ENCODE measurements at places on chromosomes 1 and 21.
A peak's percentile ranks its signal among the peaks of the same experiment; 100 is the strongest.

- no peak for DNase-seq
Measured at GRCh38 chr1:37850352-37850955, 8.9 kb downstream of the MTF1 start.

DNA sequence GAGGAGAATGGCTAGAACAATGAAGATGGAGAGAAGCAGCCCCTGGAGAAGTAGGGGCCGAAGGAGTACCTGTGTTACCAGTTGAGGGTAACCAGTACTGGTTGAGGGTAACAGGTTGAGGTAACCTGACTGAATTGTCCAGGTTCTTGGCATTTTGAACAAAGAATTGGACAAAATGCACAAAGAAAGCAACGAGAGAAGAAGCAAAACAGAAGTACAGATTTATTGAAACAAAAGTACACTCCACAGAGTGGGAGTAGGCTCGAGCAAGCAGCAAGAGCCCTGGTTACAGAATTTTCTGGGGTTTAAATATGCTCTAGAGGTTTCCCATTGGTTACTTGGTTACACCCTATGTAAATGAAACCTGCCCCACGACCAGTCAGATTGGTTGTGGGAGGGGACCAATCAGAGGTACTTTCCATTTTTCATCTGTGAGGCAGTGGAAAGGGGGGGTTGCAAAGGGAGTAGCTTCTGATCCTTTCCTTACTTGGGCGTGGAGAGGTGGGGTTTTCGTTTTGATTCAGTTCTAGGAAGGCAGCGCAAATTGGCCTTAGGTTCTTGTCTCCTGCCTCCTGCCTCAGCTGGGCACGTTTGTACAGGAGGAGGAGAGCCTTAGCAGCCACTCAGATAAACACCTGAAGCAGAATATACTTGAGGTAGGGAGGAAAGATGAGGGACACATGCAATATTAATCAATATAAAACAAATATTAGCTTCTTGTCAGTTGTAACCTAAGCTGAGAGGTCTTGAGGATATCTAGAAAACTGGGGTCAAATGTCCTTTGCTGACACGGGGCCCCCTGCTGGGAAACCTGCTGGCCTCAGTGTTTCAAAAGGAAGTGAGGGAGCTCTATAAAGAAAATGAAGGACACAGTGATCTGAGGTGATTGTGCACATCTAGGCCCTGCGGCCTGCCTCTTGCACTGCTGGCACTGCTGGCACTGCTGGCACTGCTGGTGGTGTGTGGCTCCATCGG lies 14.3 kb upstream of the LSM10 start:
- DNase-seq, result peak; percentile 39

GRCh38 chr21:44695184-44695583 lies 1.8 kb upstream of the KRTAP10-12 start:
- no peak for DNase-seq

- no peak for DNase-seq
Measured at GRCh38 chr21:15826147-15826780, 96.5 kb downstream of the USP25 start.

- no peak for DNase-seq
Measured at GRCh38 chr1:61362351-61362750, 280.0 kb downstream of the NFIA start.

DNA sequence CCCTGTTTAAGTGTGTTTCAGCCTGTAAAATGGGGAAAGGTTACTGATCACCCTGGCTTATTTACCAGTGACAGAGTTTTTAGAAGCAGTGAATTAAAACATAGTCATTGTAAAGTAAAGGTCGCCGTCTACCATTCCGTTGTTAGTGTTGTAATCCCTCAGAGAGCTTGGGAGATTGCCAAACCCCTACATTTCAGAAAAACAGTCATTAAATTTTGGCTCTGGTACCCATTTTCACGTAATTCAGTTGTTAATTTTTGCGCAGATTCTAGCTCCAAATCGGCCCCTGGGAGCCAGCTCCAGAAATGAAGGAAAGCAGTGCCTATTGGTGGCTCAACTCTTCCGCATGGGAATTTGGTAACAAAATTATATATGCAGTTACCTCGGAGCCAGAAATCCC lies 127.7 kb upstream of the AJAP1 start:
- DNase-seq, result no peak

- no peak for DNase-seq
Measured at GRCh38 chr1:220954321-220955075, 75.3 kb downstream of the HLX start.

- DNase-seq, result no peak
Measured at GRCh38 chr1:47703981-47704596, 266.2 kb downstream of the FOXD2 start.

DNA sequence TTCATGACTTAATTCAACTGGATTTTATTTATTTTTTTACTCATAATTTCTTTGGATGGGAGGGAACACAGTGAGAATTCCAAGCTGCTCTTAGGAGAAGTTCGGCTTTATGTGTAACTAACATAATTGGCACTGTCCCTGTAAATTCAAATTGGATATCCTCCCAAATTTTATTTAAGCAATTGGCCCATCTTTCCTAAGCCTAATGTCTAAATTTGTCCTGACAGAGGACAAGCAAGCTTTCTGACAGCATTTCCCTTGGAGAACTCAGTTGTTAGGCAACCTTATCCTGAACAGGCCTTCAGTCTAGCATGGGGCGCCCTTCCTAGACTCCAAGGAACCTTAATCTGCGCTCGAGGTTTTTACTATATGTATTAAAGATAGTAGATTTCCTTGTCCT lies 550.3 kb downstream of the NUF2 start:
- DNase-seq, result no peak

GRCh38 chr1:9852410-9853248 lies 28.9 kb upstream of the CLSTN1 start:
- DNase-seq, result no peak

- DNase-seq, result no peak
Measured at GRCh38 chr1:22547186-22547817, 16.0 kb upstream of the EPHA8 start.

DNA sequence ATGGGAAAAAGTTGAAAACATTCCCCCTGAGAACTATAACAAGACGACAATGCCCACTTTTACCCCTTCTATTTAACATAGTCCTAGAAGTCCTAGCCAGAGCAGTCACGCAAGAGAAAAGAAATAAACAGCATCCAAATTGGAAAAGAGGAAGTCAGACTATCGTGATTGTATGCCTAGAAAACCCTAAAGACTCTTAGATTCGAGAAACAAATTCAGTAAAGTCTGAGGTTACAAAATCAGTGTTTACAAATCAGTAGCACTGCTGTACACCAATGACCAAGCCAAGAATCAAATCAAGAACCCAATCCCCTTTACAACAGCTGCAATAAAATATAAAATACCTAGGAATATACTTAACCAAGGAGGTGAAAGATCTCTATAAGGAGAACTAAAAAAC lies 72.4 kb downstream of the POU2F1 start:
- no peak for DNase-seq

GRCh38 chr1:185595835-185596667 lies 138.1 kb upstream of the HMCN1 start:
- DNase-seq, result peak; percentile 28

GRCh38 chr1:86502721-86503405 lies 34.1 kb downstream of the CLCA1 start:
- no peak for DNase-seq

DNA sequence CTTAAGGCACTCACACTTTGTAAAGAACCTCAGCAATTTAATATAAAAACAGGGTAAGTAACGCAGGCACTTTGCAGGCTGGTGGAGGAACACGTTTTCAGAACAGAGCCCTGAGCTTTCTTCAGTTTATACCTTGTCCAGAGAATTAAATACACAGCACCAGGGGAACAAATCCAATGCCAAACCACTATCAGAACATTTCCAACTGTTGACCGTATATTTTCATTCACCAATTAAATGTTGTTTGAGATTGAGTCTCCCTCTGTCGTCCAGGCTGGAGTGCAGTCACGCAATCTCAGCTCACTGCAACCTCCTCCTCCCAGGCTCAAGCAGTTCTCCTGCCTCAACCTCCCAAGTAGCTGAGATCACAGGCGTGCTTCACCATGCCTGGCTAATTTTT lies 29.7 kb downstream of the CLSTN1 start:
- DNase-seq, result no peak

DNA sequence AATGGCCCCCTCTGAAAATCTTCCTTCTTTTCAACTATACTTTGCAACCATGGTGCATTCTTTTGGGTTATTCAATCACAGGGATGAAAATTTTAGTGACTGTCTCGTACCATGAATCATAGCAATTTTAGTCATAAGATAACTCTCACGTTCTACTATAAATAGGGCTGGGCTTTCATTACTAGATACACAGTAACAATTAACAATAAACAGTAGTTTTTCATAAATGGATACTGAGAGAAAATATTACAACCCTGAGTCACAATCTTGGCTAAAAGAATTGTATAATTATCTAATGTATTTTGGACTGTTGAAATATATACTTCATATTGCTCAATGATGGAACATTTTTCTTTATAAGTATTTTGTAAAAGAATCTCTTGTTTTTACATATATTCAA lies 96.1 kb downstream of the TEX35 start:
- no peak for DNase-seq

DNA sequence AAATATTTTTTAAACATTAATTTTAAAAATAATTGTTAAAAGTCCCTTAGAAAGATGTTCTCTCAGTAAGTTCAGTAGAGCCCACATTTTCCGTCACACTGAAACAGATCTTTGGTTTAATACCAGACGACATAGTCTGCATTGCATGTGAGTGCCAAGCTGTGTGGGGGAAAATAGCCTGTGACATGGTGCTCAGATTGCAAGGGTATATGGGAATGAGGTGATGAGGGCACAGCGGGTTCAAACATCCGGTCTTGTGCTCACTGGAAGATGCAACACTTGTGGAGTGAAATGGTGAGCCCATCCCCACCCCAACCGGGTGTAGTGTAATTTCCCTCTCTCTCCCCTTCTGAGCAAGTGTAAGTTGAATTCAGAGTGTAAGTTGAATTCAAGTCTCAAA lies 114.3 kb downstream of the PEX14 start:
- no peak for DNase-seq

DNA sequence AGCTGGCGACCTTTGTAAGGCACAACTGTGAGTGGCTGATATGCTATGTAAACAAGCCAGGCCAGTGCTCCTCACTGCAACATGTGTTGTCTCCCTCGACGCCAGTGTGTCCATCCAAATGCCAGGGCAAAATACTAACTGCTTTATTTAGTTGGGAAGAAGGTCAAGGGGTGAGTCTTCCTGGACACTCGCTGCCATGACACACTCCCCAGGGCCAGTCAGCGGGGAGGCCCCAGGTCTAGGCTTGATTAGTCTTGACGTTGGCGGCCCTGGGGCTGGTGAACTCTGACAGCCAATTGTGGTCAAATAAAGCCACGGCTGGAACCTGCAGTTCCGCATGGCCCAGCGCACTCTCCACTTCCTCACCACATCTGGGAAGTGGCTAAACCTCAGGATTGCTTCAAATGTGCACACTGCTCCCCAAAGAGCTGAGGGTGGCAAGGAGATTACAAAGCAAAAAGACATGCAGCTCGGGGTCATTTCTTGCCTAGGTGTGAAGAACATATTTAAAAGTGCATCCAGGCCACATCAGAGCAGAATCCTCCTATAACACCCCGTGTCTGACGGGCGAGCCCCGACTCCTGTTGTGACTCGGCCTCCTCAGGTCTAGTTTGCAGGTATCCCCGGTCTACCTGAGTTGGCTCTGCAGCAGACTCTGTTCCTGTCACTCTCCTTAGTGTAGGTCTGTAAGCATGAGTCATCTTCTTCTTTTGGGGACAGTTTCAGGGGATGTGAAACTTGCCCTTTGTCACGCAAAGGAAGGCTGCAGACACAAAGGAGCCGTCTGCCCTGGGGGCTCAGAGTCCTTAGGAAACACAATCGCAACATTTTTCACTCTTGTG lies 183.5 kb downstream of the RUNX1 start:
- peak; percentile 43 for DNase-seq

GRCh38 chr1:215219372-215219771 lies 136.8 kb downstream of the KCNK2 start:
- DNase-seq, result no peak
